ENCODE measurements at places on chromosomes 12 and 14. TPM values are rescaled to one million over a fixed set of nuclear protein-coding genes. Genes with fewer than 3 reads are reported as not detected.

The DCN gene
- total RNA-seq: not detected

The EIF2S3B gene
- 0.26 TPM for total RNA-seq

The SRGAP1 gene
- total RNA-seq: 0.29 TPM

The C3AR1 gene
- total RNA-seq: 6.4 TPM

The ASIC1 gene
- 0.53 TPM for total RNA-seq

The TAS2R50 gene
- total RNA-seq: 1.7 TPM

The FAM222A gene
- total RNA-seq: 0.63 TPM

The ZNF385A gene
- 2.6 TPM for total RNA-seq

The SERPINA9 gene
- not detected for total RNA-seq

The PLXNC1 gene
- 7.5 TPM for total RNA-seq

The ARMH4 gene
- total RNA-seq: not detected

The ART4 gene
- total RNA-seq: not detected

The AKAP3 gene
- total RNA-seq: 1.7 TPM

The LMNTD1 gene
- not detected for total RNA-seq

The CLEC2D gene
- 267 TPM for total RNA-seq

The DDHD1 gene
- 146 TPM for total RNA-seq

The PTCSC3 gene
- not detected for total RNA-seq

The TGM1 gene
- total RNA-seq: 16.1 TPM

The GCH1 gene
- total RNA-seq: 23.7 TPM

The MYO1H gene
- not detected for total RNA-seq

The BDKRB1 gene
- not detected for total RNA-seq

The ITGB7 gene
- 187 TPM for total RNA-seq

The RTN1 gene
- not detected for total RNA-seq

The RND1 gene
- 2.5 TPM for total RNA-seq

The PDE3A gene
- total RNA-seq: not detected

The CLEC7A gene
- total RNA-seq: 0.26 TPM

The NRL gene
- total RNA-seq: 1.7 TPM

The CCDC197 gene
- total RNA-seq: 0.37 TPM

The PLEKHG7 gene
- total RNA-seq: not detected

The MYF6 gene
- total RNA-seq: not detected

The ZC3H10 gene
- total RNA-seq: 8.0 TPM

The TEX52 gene
- total RNA-seq: 0.35 TPM

The SLCO1B1 gene
- not detected for total RNA-seq

The CD163 gene
- total RNA-seq: not detected

The DYRK2 gene
- total RNA-seq: 17.6 TPM

The ZDHHC22 gene
- not detected for total RNA-seq

The DUSP6 gene
- 94.1 TPM for total RNA-seq

The STX2 gene
- 18.2 TPM for total RNA-seq

The KRT73 gene
- not detected for total RNA-seq

The CCDC196 gene
- total RNA-seq: not detected

The KIF21A gene
- 14.8 TPM for total RNA-seq

The EMP1 gene
- 60.2 TPM for total RNA-seq

The PABPN1 gene
- total RNA-seq: 239 TPM

The OTUB2 gene
- total RNA-seq: 11.0 TPM

The HSPB8 gene
- total RNA-seq: not detected

The LRRC10 gene
- total RNA-seq: not detected

The STAC3 gene
- total RNA-seq: 4.5 TPM

The MGAT4C gene
- not detected for total RNA-seq

The FAM181A gene
- not detected for total RNA-seq

The MIPOL1 gene
- 0.67 TPM for total RNA-seq

The BCAT1 gene
- total RNA-seq: 68.8 TPM

The RNF212B gene
- not detected for total RNA-seq

The BEST3 gene
- not detected for total RNA-seq

The FOXN4 gene
- total RNA-seq: not detected

The TPPP2 gene
- not detected for total RNA-seq

The PELI2 gene
- total RNA-seq: 2.3 TPM

The KLRG1 gene
- total RNA-seq: 3.0 TPM

The INHBE gene
- not detected for total RNA-seq

The HOXC4 gene
- total RNA-seq: 0.16 TPM
